ENCODE measurements at places on chromosomes 5 and 9. TPM values are rescaled to one million over a fixed set of nuclear protein-coding genes. Genes with fewer than 3 reads are reported as not detected.

Gene SLC45A2
- not detected for total RNA-seq

Gene FAM151B
- 8.6 TPM for total RNA-seq

Gene SLIT3
- total RNA-seq: 0.64 TPM

Gene GOLM1
- 34.1 TPM for total RNA-seq

Gene WDR38
- total RNA-seq: not detected

Gene SPINK4
- total RNA-seq: not detected

Gene ADAMTS19
- total RNA-seq: 8.7 TPM

Gene IZUMO3
- not detected for total RNA-seq

Gene IRX2
- total RNA-seq: 3.0 TPM

Gene CTXN3
- total RNA-seq: not detected

Gene ACER2
- 0.64 TPM for total RNA-seq

Gene CDKN2B-AS1
- total RNA-seq: 9.5 TPM

Gene IL3
- total RNA-seq: not detected

Gene TMEM203
- total RNA-seq: 40.2 TPM

Gene DNM1
- 36.1 TPM for total RNA-seq

Gene ANXA6
- 501 TPM for total RNA-seq

Gene SOWAHA
- under 0.01 TPM for total RNA-seq

Gene TRPM3
- under 0.01 TPM for total RNA-seq

Gene FOXI1
- not detected for total RNA-seq

Gene C9
- not detected for total RNA-seq

Gene IL9
- total RNA-seq: not detected

Gene KCNV2
- not detected for total RNA-seq

Gene OTP
- not detected for total RNA-seq

Gene PCDHGC5
- 2.6 TPM for total RNA-seq

Gene DHFR
- 29.8 TPM for total RNA-seq

Gene C9orf152
- not detected for total RNA-seq

Gene F12
- total RNA-seq: 0.43 TPM

Gene SLC1A1
- total RNA-seq: 17.7 TPM

Gene HTR1A
- not detected for total RNA-seq

Gene PLCXD3
- total RNA-seq: 0.32 TPM

Gene GARIN3
- not detected for total RNA-seq

Gene FOCAD
- total RNA-seq: 93.7 TPM

Gene CER1
- not detected for total RNA-seq

Gene KLF9
- 34.5 TPM for total RNA-seq

Gene GLDC
- 0.32 TPM for total RNA-seq

Gene CDH9
- not detected for total RNA-seq

Gene SPATA31D4
- total RNA-seq: not detected

Gene F2RL2
- total RNA-seq: 29.8 TPM

Gene INSL4
- not detected for total RNA-seq

Gene CAPSL
- total RNA-seq: 0.43 TPM

Gene TAF11L10
- not detected for total RNA-seq

Gene N4BP3
- 0.43 TPM for total RNA-seq

Gene DMGDH
- 4.5 TPM for total RNA-seq

Gene IFNK
- not detected for total RNA-seq

Gene PCDHA8
- under 0.01 TPM for total RNA-seq

Gene PDE8B
- 0.64 TPM for total RNA-seq

Gene RPS23
- total RNA-seq: 2,371 TPM

Gene CNTLN
- 11.3 TPM for total RNA-seq

Data from fibroblast of villous mesenchyme (primary cell).